Glomerular endothelial cell (primary cell): ENCODE measurements at places on chromosomes 2 and 18. TPM values are rescaled to one million over a fixed set of nuclear protein-coding genes. Genes with fewer than 3 reads are reported as not detected.

DNA sequence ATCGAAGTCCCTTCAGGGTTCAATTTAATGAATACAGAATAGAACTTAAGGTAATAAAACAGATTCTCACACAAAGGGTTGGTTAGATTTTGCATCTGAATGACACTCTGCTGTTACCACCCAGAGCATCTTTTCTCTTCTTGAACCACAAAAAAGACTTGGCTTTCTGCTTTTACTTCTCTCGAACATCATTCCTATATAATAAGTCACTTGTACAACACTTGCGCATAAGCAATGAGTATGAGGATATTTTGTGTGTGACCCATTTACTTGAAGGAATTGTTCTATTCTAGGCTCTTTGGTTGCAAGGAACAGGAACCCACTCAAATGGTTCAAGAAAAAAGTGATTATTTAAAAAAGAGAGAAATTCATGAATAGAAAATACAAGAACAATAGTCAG, 126.2 kb downstream of the NUP35 start:
- DNase-seq: no peak

The COLEC12 gene
- 13.2 and 31.7 TPM in 2 replicates for total RNA-seq

GRCh38 chr18:67145586-67146292, 370.8 kb downstream of the DSEL start:
- DNase-seq: no peak

- no peak for DNase-seq
Measured at GRCh38 chr2:120037995-120038541, 25.2 kb downstream of the EPB41L5 start.

GRCh38 chr2:8490166-8490721, 191.6 kb upstream of the ID2 start:
- DNase-seq: no peak

- no peak for DNase-seq
Measured at GRCh38 chr2:111975819-111976218, 77.4 kb downstream of the MERTK start.

GRCh38 chr18:61893309-61893970, 633 bp upstream of the RNF152 start:
- no peak for DNase-seq

- no peak for DNase-seq
Measured at GRCh38 chr2:230459216-230459615, 43.2 kb downstream of the SP100 start.

The CIB4 gene
- total RNA-seq: not detected in 2 replicates

- no peak for DNase-seq
Measured at GRCh38 chr2:164479460-164479859, 141.8 kb downstream of the GRB14 start.

The NYAP2 gene
- total RNA-seq: not detected in 2 replicates
